RWPE1 (cell line): ENCODE measurements at places on chromosomes 13 and 19.

DNA sequence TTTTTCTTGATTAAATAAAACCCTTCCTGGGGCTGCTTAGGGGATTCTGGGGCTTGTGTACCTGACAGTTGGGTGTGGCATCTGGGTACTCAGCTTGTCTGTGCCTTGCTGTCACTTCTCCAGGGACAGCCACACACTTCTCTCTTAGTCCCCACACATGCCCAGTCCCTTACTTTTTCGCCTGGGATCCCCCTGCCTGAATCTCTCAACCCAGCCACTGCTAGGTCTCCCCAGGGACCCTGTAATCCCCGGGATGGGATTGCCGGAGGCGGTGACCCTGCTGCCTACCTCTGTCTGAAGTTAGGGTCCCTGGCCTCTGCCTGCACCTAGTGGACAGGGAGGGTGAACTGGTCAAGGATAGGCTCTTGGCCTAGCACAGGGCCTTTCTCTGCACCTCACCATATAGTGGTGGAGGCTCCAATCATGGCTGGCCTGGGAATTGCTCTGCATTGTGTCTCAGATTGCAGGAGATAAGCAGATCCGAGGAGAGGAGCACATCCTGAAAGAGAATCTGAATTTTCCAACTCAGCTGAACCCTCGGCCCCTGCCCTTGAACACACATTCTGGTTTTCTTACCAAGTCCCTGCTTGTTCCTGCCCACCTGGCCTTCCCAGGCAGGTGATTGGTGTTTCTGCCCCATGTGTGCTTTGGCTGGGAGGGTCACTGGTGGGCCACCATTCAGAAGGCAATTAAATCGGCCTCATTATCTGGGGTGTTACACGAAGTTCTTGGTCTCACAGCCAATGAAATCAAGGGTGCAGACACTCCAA, 8.7 kb upstream of the ZNF492 start:
- no peak for DNase-seq

GRCh38 chr19:48403606-48404005, 10.1 kb downstream of the GRIN2D start:
- DNase-seq = peak; percentile 63

GRCh38 chr19:30332445-30333234, 39.5 kb upstream of the ZNF536 start:
- no peak for DNase-seq

GRCh38 chr19:45973553-45974338, at the start of gene NOVA2:
Gene NOVA2, minus strand, starts transcription at chr19:45973865. Its CDS starts 514 bp downstream, at chr19:45973351.
- DNase-seq = peak; percentile 82

- DNase-seq = no peak
Observed at GRCh38 chr13:35770756-35771297, 294.3 kb upstream of the MAB21L1 start.

DNA sequence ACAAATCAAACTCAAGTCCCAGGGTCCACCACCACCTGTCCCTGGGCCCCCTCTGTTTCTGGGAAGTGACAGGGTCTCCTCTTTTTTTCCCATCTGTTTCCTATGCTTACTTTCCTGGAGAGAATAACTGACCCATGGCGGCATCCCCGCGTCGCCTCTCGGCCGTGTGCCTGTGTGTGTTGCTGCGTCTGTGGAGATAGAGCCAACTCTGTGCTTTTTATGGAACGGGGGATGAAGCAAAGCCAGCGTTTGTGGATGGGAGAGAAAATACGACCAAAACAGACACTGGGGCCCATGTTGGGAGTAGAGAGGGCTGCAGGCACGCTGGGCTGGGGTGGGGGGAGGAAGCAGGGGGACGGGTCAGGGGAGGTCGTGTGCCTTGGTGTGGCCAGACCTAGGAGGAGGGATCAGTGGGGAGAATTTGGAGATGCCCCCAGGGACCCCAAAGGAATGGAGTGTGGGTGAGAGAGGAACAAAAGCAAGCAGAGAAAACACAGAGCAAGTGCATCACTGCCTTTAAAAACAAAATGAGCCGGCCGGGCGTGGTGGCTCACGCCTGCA, 16.6 kb downstream of the PLK5 start:
- no peak for DNase-seq

GRCh38 chr13:39451301-39451700, 151.7 kb downstream of the LHFPL6 start:
- no peak for DNase-seq
